ENCODE measurements at places on chromosomes 11 and 22. TPM values are rescaled to one million over a fixed set of nuclear protein-coding genes. Genes with fewer than 3 reads are reported as not detected.

The GLYAT gene
- total RNA-seq = not detected

The OR5P2 gene
- not detected for total RNA-seq

The SLC25A18 gene
- 0.11 TPM for total RNA-seq

The CPSF7 gene
- total RNA-seq = 76.3 TPM

The MRPL40 gene
- total RNA-seq = 41.7 TPM

Data from A549 treated with ZK216348 at 1 μM for 4 hours (cell line).